ENCODE measurements at places on chromosomes 4 and X. TPM values are rescaled to one million over a fixed set of nuclear protein-coding genes. Genes with fewer than 3 reads are reported as not detected.

The NMU gene
- total RNA-seq, result 4.2 TPM

The MAGED1 gene
- 11.6 TPM for total RNA-seq

The SPARCL1 gene
- not detected for total RNA-seq

The TMEM156 gene
- 3.4 TPM for total RNA-seq

The PLXNB3 gene
- total RNA-seq, result 5.4 TPM

The DCAF4L1 gene
- total RNA-seq, result 0.26 TPM

The SSX2B gene
- total RNA-seq, result not detected

The SOWAHD gene
- total RNA-seq, result under 0.01 TPM

The UGT2B7 gene
- total RNA-seq, result 0.26 TPM

The MOB1B gene
- 8.4 TPM for total RNA-seq

The GAGE12E gene
- total RNA-seq, result not detected

The DHX15 gene
- total RNA-seq, result 181 TPM

The NHSL2 gene
- total RNA-seq, result not detected

The F11 gene
- total RNA-seq, result not detected

The GRXCR1 gene
- not detected for total RNA-seq

The TMEM164 gene
- 16.4 TPM for total RNA-seq

The CTAG2 gene
- total RNA-seq, result not detected

The RS1 gene
- not detected for total RNA-seq

The GPM6B gene
- 1.2 TPM for total RNA-seq

The UGT2A3 gene
- total RNA-seq, result not detected

The ADGRG4 gene
- not detected for total RNA-seq

The NUDT11 gene
- total RNA-seq, result 6.1 TPM

The SMAD1 gene
- 16.6 TPM for total RNA-seq

The GAGE12J gene
- total RNA-seq, result not detected

The CSAG1 gene
- not detected for total RNA-seq

The GJB1 gene
- total RNA-seq, result not detected

The VCX3B gene
- total RNA-seq, result 0.26 TPM

The ADH1B gene
- 0.26 TPM for total RNA-seq

The PPEF1 gene
- 0.13 TPM for total RNA-seq

The SLC2A9 gene
- total RNA-seq, result 29.7 TPM

The P2RY4 gene
- total RNA-seq, result 0.13 TPM

The AMOT gene
- not detected for total RNA-seq

The AMER1 gene
- 1.5 TPM for total RNA-seq

The MAGEA9B gene
- not detected for total RNA-seq

The OPHN1 gene
- 3.2 TPM for total RNA-seq

The TEC gene
- 2.8 TPM for total RNA-seq

The ZIC3 gene
- total RNA-seq, result not detected

The ZCCHC12 gene
- total RNA-seq, result not detected

The TXK gene
- total RNA-seq, result under 0.01 TPM

The RNF212 gene
- 0.64 TPM for total RNA-seq

The COL4A5 gene
- 63.1 TPM for total RNA-seq

The RAB33B gene
- total RNA-seq, result 9.2 TPM

The ARHGAP36 gene
- not detected for total RNA-seq

The SRPX2 gene
- total RNA-seq, result 31.6 TPM

The NSUN7 gene
- total RNA-seq, result 0.79 TPM

The PRRG1 gene
- total RNA-seq, result 4.5 TPM

The TSC22D3 gene
- 84.7 TPM for total RNA-seq

The TMEM31 gene
- total RNA-seq, result not detected

The C4orf54 gene
- under 0.01 TPM for total RNA-seq

The STBD1 gene
- total RNA-seq, result 10.0 TPM

The POU3F4 gene
- total RNA-seq, result not detected

The CXCL1 gene
- total RNA-seq, result 4.2 TPM

The HADH gene
- 7.1 TPM for total RNA-seq

The LPAR4 gene
- total RNA-seq, result not detected

The RADX gene
- 1.7 TPM for total RNA-seq

The IQCM gene
- not detected for total RNA-seq

The TCP11X2 gene
- not detected for total RNA-seq

The RBM46 gene
- 0.53 TPM for total RNA-seq

The STPG2 gene
- total RNA-seq, result not detected
